ENCODE measurements at places on chromosomes 7 and 10.

DNA sequence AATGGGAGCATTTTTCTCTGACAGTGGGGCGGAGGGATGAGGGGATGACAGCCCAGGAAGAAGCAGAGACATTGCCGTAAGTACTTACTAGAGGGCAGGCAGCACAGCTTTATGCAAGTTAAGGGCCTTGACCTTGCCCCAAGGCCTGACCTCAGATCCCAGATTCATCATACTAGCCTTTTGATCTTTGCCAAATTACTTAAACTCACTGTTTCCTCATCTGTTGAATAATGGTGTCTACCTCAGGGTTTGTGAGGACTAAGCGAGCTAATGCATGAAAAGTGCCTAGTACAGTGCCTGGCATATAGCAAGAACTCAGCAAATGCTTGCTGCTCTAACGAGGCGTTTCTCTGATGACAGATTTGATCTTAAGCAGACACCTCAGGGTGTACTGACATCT is 3.5 kb upstream of the SEMA4G start:
- no peak for DNase-seq

DNA sequence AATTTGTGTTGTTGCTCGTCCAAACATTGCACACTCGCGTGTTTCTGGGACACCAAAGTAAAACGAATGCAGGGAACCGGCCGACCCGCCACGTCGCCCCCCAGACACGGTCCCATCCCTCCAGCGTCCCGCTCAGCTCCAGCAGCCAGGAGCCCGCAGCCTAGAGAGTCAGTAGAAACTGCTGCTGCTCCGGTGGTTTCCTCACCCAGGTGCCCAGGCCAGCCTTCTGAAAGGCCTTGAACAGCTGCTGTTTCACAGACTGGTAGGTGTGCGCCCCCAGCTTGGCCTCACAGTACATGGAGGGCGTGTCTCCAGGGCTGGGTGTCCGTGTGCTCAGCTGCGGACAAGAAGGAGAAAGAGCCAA is 126.8 kb downstream of the WDR37 start:
- DNase-seq = no peak

DNA sequence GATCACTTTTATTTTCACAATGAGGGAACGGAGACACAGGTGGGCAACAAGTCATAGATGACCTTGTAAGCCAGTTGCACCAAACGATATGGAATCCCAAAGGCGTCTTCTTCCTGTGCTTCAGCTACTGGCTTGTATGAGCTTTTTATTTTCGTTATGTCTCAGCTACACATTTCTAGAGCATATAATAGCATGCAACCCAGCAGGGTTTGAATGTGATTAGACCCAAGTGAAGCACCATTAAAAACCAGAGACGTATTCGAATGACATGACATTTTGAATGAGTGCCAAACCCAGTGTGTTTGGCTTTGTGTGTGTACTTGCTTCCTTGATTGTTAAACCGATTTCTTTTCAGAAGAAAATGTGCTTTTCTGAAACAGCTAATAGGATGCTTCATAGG is 963.2 kb upstream of the CELF2 start:
- DNase-seq = no peak

- no peak for DNase-seq
Measured at GRCh38 chr7:15778191-15778590, 91.7 kb upstream of the MEOX2 start.

DNA sequence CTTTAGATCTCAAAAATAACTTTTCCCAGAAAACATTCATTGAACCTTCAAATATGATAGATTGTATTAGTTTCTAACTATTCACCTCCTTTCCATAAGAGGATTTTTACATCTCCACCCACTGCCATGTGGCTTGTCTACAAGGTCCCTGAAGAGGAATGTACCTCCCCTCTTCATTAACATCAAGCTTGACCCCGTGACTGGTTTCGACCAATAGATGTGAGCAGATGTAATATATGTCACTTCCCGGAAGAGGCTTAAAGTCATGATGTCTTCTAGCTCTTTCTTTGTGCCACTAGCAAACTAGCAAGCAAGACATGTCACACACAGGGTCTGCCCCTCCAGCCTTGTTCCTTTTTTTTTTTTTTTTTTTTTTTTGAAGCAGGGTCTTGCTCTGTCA is 6.9 kb downstream of the BAZ1B start:
- no peak for DNase-seq

- no peak for DNase-seq
Measured at GRCh38 chr7:99244939-99245338, 27.7 kb upstream of the MYH16 start.

DNA sequence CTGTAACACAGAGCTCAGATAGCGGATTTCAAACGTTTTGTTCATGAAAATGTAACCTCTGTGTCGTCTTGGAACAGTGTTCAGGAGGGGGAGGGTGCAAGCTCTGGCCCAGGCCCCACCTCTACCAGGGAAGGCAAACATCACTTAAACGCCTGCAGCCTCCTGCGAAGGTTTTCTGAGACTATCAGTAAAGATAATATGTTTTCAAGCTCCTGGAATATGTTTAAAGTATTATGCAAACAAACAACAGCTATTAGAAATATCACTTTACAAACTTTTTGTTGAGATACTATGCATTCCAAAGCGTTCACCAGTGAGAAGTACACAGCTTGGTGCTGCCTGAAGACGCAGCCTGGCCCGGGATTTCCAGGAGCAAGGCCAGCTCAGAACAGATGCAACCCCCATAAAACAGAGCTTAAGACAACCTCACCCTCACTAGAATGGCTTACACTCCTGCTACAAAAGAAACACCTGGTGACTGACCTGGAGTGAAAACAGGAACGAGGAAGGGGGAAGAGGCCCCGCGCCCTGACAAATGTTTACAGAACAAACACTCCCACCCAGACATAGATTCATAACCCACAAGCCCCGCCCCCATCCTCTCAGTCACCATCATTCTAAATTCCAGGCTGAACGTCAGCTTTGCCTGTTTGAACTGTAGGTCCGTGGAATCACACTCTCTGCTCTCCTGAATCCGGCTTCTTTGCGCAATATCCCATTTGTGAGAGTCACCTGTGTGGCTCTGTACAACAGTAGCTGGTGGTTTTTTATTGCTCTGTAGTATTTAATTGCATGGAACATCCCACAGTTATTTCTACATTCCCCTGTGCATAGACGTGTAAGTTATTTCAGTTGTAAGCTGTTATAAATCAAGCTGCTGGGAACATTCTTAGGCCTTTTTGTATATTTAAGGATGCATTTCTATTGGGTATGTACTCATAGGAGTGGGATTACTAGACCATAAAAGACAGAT is 155.0 kb downstream of the PTPRN2 start:
- DNase-seq = no peak

GRCh38 chr10:51377932-51378599 is 303.8 kb downstream of the PRKG1 start:
- no peak for DNase-seq

DNA sequence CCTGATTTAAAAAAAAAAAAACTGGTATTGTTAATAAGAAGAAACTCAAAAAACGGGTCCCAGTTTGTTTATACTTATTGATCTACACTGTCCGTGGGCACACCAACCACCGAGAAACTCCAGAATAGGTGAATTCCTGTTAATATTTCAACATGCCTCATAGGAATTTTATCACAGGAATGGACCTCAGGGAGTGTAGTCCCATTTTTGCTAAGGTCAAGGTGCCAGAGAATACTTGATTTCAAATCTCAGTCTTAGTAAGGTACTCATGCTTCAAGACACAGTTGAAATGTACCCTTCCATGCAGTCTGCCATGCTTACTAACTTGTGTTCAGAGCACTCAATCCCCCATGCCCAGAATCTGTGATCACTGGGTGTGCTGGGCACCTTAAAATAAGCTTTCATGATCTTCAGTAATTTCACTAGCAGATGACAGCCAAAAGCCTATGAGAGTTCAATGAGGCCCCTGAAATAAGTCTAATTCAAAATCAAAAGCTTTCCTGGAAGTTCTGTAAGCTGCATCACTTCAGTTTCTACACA is 385.7 kb downstream of the TNS3 start:
- no peak for DNase-seq

DNA sequence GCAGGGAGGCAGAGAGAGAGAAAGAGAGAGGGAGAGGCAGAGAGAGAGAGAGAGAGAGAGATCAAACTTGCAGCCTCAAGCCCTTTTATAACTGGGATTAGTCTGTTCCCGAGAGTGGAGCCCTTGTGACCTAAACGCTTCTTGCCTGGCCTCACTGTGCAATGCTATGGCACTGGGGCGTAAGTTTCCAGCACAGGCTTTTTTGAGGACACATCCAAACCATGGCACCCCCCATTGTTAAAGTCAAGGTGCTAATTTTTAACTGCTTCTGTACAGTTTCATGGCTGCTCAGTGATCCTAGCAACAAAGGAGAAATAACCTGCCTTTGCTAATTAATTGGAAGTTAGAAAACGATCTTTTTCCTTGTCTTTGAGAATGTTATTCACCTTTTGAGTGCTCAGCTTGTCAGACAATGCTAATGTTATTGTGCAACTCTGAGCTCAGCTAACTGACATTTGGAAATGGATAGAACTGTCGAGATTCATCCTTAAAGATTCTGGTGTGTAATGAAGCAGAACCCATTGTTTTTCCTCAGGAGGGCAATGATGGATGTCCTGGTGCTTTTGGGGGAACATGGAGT is 268.4 kb downstream of the GLRX3 start:
- no peak for DNase-seq
